Fibroblast of the conjunctiva (primary cell): ENCODE measurements at places on chromosomes 16 and 17.
A peak's percentile ranks its signal among the peaks of the same experiment; 100 is the strongest.

DNA sequence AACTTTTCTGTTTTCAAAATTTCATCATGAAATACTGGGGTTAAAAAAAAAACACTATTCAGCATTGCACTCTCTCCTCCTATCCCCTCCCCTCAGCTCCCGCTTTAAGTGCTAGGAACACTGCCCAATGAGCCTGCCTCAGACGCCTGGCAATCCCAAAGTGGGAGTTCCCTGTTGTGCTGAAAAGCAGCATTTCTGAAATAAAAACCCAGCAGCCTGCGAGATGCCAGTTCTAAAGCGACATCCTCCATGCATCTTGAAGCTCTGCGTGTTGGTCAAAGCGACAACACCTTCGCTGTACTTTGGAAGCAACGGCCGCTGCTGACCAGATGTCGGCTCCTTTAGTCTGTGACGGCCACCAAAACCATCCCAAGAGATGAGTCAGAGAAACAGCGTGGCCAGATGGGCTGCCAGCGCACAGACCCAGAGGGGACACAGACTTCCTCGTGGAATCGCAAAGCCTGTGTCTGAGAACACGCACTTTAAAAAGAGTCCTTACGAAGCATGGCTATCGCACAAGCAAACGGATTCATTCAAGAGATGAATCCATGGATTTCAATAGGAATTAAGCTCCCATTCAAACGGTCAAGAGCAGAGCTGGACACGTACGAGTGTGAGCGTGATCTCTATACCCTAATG lies 32.8 kb downstream of the FBXO31 start:
- DNase-seq = no peak

DNA sequence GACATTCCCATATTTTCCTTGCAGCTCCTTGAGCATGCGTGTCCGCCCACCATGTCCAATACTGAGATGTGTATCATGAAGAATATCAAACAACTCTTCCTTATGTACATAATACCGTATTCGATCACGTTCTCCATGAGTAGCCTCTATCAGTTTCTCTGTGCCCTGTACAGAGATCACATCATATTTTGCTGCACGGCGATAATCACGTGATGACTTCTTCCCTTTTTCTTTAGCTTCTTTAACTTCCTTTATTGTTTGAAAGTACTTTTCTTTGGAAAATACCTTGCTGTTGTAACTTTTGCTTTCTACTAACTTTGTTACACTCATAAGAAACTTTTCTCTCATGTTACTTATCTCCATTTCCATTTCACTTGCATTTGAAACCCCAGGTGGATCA lies 6.6 kb downstream of the KRABD2 start:
- DNase-seq = no peak

GRCh38 chr16:13680021-13680889 lies 239.7 kb upstream of the ERCC4 start:
- no peak for DNase-seq

- no peak for DNase-seq
Observed at GRCh38 chr17:66355510-66355909, 53.1 kb downstream of the PRKCA start.

DNA sequence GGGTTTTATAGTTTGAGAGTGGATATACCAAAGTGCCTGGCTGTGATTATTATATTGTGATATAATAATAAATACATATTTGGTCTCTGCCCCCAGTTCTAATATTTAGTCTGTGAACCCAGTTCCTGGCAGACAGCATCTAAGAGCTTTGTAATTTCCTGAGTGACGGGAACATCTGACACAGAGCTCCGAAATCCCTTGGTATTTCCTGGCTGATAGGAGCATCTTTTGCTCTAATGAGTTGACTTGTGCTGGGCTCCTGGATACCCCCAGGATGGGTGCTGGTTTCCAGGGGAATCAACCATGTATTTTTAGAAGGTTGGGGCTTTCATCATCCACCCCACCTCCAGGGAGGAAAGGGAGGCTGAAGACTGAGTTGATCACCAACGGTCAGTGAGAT lies 187.3 kb downstream of the CDH13 start:
- no peak for DNase-seq

- no peak for DNase-seq
Observed at GRCh38 chr17:77451245-77451893, 310.6 kb downstream of the SEC14L1 start.

GRCh38 chr16:11162586-11163268 lies 93.3 kb downstream of the SOCS1 start:
- DNase-seq = no peak

DNA sequence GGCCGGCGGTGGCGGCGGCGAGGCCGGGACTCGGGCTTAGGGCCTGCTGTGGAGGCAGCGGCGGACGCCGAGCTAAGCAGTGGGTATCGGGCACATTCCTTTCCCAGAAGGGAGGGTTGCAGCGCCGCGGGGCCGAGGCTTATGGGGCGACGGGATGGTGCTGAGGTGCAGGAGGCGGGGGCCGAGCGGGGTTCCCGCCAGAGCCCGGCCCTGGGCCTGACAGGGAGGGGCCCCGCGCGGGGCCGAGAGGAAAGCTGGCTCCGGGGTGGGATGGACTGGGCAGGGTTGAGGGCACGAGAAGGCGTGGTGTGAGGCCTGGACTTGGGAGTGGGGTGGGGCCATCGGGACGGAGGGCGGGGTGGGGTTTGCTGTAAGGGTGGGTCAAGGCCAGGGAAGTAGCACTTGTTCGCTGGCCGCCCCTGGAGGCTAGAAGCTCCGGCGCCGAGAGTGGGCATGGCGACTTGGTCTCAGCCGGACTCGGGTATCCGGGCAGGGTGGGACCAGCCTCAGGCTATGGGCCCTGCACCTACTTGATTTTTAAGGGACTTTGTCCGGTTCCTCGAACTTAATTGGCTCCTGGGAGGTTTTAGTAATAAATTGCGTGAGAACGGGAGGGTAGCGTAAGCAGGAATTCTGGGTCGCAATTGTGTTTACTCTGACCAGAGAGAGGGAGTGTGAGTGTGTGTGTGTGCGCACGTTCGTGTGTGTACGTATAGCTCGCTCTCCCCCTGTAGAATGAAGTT lies 396 bp downstream of the NFE2L1 start:
- peak; percentile 96 for DNase-seq
